Left cardiac atrium (tissue), 4 donors: ENCODE measurements at places on chromosomes 11 and 22.

GRCh38 chr22:42074846-42075676, 1.0 kb downstream of the PHETA2 start:
- no peak for DNase-seq

GRCh38 chr11:59475176-59475575, 2.1 kb downstream of the OR4D10 start:
- no peak for DNase-seq

DNA sequence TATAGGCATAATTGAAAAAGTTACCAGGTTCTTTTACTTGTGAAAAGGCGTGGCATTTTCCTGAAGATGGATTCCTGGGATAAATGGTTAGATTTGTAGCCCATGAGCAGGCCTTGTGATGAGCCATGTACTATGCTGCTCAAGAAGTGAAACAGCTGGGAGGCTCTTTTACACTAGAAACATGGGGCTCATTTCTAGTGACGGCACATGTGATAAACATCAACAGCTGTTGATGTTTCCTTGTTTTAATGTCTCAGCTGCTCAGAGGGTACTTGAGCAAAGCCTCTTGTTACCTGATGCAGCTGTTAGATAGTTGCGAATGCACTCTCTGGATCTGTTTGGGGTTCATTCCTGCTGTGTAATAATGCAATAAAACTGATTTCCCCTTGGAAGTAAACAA, 396.8 kb downstream of the GUCY1A2 start:
- no peak for DNase-seq

GRCh38 chr22:24997023-24997422, 44.5 kb downstream of the KIAA1671 start:
- no peak for DNase-seq

- no peak for DNase-seq
Measured at GRCh38 chr22:17699696-17700340, 61.3 kb downstream of the BCL2L13 start.

GRCh38 chr11:88520391-88520790, 182.9 kb upstream of the CTSC start:
- DNase-seq: no peak

DNA sequence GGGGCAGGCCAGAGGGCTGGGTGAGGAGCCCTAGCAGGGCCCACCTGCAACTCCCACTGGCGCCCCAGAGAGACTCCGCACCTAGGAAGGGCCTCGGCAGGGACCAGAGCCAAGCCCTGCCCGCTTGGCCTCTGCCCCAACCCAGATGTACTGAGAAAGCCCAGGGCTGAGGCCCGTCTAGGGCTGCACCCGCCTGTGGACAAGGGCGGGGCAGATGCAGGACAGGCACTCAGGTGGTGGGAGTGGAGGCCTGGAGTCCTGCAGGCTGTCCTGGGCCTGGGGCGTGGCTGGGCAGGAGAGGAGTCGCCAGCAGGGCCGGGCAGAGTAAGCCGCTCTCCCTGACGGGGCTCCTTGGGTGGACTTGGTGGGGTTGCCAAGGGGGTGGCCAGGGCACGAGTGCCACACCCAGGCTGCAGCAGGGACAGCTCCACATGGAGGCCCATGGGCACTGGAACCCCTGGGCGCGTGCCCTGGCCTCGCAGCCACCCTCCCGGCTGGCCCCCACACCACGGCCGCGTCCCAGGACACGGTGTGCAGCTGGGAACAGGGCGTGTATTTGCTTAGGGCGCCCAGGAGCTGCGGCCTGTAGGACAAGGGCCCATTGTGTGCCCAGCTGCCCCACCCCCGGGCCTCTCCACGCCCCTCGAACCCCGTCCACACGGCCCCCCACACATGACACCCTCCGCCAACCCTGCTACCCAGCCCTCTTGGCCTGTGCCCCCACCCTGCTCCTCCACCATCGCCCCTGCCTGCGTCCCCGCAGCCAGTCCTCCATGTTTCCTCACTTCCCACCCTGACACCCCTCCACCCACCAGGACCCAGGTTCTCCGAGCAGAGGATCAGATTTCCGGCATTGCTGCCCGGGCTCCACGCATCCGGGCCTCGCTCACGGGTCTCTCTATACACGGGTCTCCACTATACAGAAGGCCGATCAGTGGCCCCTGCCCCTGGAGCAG, 11.3 kb upstream of the PIM3 start:
- DNase-seq: no peak

DNA sequence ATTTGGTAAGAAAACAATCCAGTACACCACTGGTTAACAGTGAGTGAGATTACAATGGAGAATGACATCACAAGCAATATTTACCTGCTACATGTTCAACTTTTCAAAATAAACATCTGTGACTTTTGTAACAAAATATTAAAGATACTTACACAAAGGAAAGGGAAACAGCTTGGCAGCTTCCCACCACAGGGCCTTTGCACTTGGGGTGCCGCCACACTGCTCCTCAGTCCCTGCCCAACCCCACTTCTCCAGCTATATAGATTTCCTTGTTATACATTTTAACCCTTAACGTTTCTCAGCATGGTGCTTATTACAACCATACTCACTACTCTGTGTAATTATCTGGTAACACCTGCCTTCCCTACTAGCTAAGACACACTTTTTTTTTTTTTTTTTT, 10.9 kb downstream of the KMT5B start:
- no peak for DNase-seq

DNA sequence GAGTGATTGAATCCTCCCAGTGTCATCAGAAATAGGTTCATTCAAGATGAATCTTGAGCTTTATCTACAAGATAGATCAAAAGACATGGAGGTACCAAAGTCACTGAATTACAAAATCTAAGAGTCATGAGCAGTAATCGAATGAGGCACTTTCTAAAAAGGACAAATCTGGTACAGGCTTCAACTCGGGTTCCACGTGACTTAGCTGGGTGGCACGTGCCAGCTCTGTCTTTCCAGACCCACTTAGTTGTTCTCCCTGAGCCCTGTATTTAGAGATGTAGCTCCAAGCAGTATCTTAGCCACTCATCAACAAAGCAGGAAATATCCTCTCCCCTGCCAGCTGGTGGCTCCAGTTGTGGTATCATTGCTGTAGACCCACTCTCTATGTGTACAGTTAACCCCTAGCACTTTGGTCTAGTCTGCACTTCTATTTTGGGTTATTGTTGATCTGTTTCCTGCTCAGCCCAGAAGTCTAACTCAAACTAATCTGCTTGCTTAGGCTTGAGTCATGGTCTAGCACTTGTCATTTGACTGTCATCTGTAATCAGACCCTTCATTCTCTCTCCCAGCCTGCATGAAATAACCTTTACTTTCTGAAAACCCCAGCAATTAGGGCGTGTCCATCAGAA, 528.7 kb downstream of the ETS1 start:
- no peak for DNase-seq

DNA sequence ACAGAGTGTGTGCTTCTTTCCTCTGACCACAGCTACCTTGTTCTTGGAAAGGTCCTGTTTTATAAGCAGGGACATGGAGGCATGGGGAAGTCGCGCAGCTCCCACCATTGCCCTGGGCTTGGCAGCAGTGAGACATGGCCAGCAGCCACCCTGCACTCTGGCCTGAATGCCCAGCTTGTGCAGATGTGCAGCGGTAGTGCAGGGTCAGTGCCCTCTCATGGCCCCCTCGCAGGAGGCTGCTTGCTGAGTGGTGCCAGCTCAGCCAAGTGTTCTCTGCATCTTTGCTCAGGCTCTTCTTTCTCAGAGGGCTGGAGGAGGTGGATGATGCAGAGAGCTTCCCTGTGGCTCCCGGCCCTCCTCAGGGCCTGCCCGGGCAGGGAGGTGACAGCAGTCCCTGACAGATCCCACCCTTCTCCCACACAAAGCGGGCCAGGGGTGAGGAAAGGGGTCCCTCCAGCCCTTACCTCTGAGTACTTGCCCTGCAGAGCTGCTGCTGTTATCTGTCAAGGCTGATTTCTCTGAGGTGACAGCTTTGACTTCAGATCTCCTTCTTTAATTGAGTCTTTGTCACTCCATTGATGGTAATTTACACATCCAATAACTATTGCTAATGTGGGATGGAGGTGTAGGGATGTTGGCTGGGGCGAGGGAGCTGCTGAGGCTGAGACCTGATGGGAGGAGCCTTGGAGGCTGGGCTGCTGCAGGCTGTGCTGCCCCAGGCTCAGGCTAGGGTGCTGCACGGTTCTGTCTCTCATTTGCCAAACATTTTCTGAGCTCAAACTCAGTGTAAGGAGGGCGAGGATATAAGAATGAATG, 47.4 kb upstream of the B3GAT1 start:
- DNase-seq: no peak

- DNase-seq: no peak
Measured at GRCh38 chr22:38773363-38773946, 17.7 kb upstream of the SUN2 start.

- DNase-seq: no peak
Measured at GRCh38 chr11:45610627-45611026, 54.8 kb downstream of the CHST1 start.

DNA sequence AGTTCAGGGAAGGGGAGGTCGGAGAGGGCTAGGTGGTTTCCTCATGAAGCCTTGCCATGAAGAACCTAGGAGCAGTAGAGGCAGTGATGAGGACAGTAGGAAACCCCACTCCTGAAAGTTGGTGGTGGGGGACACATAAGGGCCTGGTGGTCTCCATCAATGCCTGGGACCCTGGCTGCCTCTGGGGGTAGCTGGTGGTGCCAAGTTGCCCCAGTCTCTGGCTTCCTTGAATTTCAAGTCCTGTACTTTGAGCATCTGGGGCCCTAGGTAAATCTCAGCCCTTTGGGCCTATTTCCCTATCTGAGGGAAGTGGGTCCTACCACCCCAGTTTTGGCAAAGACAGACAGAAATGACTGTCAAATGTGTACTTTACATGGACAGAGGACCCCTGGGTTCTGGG, 28.1 kb downstream of the AMPD3 start:
- no peak for DNase-seq

DNA sequence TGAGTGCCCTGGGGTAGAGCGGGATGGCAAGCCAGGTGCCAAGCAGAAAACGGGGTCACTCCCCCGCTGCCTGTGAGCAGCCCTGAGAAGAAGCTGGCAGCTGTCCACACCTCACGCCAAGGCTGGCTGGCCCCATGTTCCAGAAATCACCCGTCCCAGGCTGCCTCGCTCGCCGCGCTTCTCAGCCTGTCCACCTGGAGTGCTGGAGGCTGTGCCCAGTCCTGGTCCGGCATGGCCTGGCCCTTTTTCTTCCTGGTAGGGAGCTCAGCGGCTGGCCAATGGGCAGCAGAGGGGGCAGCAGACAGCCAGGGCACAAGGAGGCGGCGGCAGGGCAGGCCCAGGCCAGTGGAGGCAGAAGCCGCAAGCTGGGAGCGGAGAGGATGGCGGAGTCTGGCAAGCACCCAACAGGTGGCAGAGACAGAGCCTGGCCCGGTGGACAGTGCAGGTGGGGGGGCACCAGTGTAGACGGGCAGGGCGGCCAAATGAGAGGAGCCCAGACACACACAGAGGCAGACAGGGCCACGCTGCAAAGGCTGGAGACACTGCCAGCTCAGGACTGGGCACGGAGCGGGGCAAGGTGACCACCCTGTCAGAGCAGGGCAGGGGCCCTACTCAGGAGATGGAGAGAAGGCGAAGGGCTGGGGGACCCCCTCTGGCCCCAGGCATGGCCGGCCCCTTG, 37.2 kb upstream of the TH start:
- DNase-seq: peak; percentile 35

- peak; percentile 43 for DNase-seq
Measured at GRCh38 chr11:77407613-77408012, 66.3 kb downstream of the PAK1 start.

DNA sequence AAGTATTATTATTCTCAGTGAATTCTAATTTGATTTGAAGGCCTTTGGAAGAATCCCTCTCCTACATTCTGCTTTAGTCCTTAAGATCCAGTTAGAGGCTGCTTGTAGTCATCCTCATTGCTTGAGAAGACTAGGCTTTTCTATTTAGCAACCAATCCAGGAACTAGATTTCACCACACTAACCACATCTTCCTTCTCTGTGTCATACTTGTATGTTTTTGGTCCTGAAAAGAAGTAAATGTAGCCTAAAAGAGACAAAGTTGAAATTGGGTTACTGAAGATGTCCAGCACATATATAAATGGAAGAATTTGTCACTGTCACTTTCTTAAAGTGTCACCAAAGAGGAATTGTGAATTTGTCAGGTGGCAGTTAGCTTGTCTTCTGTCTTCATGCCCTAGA, 46.6 kb upstream of the MMP7 start:
- DNase-seq: no peak

DNA sequence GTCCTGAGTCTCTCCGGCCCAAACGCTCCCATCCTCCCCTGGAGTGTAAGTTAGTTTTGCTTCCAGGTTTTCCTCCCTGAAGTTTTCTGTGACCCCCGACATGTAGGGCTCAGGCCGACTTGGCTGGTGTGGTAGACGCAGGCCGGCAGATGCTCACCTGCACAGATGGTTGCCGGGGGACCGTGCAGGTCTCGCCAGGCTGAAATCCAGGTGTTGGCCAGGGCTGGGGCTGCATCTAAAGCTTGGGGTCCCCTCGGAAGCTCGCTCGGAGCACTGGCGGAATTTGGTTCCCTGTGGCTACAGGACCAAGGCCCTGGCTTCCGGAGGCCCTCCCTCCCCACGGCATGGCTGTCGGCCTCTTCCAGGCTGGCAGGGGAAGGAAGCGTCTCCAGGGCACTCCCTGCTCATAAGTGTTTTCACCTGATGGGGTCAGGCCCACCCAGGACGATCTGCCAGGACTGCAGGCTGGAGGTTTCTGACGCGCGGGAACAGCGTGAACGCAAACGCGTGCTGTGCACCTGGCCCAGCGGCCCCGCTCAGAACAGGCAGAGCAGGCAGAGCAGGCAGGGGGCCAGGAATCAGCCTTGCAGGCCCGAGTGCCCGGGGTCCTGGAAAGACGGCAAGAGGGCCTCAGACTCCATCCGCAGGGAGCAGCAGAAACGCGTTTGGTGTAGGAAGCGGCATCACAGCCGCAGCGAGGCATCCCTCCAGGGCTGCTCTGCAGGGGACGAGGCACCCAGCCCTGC, 258.2 kb downstream of the BRD1 start:
- no peak for DNase-seq

DNA sequence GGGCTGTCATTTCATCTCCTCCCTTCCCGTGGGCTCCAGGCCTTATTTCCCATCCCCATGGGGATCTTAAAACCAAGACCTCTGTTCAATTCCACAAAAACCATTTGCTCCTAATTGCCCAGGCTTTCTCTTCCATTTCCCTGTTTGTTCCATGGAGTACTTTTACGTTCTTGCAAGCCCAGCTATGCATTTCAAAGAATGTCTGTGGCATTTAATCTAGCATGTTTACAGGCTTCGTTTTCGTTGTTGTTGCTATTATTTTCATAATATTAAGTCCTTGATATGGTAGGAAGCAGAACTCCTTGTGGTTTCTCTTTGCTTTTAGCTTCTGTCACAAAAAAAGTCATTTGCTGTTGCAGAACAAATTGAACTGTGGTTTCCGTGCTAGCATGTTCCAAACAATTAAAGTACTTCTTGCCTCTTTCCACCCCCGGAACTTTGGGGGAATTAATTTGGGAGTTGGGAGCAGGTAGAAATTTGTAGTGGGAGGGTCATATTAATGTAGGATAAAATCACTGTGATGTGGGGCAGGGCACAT, 68.1 kb upstream of the SLC22A12 start:
- DNase-seq: no peak

DNA sequence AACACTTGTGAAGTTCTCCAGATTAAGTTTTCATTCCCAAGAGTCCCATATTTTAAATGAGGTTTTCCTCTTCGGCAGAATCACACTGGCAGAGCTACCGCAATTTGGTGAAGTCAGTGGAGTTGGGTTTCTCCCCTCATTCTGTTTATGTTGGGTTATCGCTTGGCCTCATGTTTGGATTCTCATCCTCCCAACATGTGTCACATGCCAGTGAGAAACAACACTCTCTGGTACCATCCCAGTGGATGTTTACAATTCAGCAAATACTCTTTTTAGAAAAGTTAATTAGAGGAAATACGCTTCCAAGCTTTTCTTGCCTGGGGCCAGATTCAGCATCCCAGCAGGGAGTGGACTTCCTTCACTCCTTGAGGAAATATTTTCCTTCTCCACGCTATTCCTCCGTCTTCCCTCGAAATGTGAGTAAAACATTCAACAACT, 2.1 kb downstream of the PAMR1 start:
- no peak for DNase-seq
